Uterine smooth muscle cell (primary cell): ENCODE measurements at places on chromosomes 7 and 10. TPM values are rescaled to one million over a fixed set of nuclear protein-coding genes. Genes with fewer than 3 reads are reported as not detected.

PRF1 gene
- total RNA-seq, result not detected in 2 replicates

CALHM1 gene
- total RNA-seq, result not detected in 2 replicates

GRB10 gene
- 34.5 and 60.1 TPM in 2 replicates for total RNA-seq

SUN3 gene
- not detected in 2 replicates for total RNA-seq

SLC16A9 gene
- total RNA-seq, result 1.1 and 1.2 TPM in 2 replicates

IFIT2 gene
- 8.2 and 14.2 TPM in 2 replicates for total RNA-seq

NUTM2E gene
- total RNA-seq, result not detected in 2 replicates

SPDYE2B gene
- not detected in 2 replicates for total RNA-seq

DHX32 gene
- 44.0 and 45.6 TPM in 2 replicates for total RNA-seq

CYP2C19 gene
- total RNA-seq, result not detected in 2 replicates

PRPF18 gene
- total RNA-seq, result 46.6 and 46.7 TPM in 2 replicates
